ENCODE measurements at places on chromosomes 2 and 18.

- no peak for DNase-seq
Measured at GRCh38 chr2:47172156-47172921, 17.2 kb upstream of the STPG4 start.

- DNase-seq: peak; percentile 72
Measured at GRCh38 chr2:37625796-37626571, 45.5 kb downstream of the CDC42EP3 start.

- DNase-seq: peak; percentile 61
Measured at GRCh38 chr2:203484266-203485112, 50.6 kb downstream of the RAPH1 start.

GRCh38 chr2:219570924-219571310 lies 422 bp downstream of the OBSL1 start:
- DNase-seq: no peak

DNA sequence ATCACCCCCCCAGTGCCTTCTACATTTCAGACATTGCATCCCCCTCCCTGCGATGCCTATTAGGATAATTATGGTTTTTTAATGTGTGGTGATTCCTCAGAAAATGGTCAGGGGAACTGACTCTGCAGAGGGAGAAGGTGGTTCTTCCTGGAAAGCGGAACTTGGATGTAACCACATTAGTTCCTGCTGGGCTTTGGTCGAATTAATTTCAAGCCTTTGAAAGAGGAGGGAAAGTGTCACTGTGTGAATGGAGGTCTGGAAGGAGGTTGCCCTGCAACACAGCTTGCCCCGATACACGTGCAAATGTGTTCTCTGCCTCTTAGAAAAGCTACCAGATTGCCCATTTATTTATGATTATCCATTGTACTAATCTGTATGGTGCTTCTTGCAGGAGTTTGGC lies 63.2 kb upstream of the TPO start:
- no peak for DNase-seq

DNA sequence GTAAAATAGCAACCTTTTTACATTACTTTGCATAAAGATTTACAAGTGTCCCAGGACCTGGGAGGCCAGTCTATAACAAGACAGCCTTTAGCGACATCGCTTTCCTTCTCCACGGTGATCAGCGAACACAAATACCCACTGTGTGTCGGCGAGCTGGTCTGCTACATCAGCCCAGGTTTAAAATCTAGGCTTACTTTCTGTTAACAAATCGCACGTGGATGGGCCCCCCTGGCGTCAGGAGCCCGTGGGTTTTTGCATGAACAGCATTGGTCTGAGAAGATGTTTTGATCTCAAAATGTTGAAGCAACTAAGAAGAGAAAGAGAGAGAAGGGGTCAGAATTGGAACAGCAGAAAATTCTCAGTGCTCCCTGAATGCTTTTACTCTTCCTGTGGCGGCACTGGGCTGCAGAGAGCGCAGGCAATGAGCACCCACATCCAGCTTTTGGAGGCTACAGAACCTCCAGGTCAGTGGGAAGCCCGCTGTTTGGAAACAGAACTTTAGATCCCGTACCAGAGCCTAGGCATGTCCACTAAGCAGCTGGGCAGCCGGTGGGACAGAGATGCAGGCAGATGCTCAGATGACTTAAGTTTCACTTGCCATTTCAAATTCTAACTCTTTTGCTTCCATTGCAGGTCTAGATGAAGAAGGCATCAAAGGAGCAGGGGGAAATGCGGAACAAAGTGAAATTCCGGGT lies 32.9 kb downstream of the CYP27C1 start:
- DNase-seq: no peak

DNA sequence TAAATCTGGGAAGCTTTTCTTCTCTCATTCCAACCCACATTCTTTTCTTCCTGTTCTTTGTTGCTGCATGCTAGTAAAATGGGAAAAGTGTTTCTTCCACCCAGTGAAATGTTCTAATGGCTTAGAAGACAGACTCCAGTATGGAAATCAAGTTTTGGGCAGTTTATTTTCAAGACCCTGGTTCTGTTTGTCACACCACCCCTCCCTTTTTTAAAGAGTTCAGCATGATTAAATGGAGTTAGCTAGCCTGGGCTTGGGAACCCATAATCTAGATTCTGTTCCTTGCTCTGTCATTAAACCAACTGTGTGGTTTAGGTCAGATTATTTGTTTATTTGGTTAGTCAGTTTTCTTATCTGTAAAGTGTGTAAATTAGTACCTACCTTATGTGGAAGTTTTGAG lies 151.8 kb upstream of the NT5C1B start:
- DNase-seq: no peak

DNA sequence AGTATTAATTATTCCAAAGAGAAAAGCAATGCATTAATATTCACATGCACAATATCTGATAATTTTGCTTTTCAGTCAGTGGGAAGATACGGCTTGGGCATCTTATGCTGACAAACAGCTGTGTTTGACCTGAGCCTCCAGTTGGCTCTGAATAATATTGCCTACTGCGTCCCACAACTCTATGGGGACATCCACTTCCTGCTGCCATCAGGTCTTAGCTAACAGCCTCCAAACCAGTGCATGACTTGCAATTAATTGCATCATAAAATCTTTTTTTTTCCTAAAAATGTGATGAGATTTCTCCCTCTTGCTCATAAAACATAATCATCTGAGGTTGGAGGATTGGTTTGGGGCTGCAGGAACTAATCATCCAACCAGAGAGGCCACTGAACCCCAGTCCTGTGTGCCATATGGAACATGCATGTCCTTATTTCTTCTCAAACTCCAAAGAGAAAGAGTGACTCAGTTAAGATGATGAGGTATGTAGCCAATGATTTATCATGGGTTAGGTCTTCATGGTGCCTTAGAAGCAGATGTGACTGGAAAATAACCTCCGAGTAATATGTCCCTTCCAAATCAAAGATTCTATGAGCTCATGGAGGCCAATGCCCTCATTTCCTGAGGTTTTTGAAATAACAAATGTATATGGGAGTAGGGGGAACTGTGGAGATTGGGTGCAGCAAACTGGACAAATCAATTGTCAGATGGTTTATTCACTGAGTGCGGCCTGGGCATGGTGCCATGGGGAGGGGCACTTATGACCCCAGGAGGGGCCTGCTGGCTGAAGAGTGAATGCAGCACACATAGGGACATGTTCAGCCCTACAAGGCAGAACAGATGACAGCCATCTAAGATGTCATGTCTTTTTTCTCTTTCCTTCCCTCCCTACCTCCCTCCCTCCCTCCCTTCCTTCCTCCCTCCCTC lies 39.4 kb downstream of the EDAR start:
- no peak for DNase-seq

GRCh38 chr2:215914054-215914776 lies 99.1 kb downstream of the MREG start:
- DNase-seq: no peak

DNA sequence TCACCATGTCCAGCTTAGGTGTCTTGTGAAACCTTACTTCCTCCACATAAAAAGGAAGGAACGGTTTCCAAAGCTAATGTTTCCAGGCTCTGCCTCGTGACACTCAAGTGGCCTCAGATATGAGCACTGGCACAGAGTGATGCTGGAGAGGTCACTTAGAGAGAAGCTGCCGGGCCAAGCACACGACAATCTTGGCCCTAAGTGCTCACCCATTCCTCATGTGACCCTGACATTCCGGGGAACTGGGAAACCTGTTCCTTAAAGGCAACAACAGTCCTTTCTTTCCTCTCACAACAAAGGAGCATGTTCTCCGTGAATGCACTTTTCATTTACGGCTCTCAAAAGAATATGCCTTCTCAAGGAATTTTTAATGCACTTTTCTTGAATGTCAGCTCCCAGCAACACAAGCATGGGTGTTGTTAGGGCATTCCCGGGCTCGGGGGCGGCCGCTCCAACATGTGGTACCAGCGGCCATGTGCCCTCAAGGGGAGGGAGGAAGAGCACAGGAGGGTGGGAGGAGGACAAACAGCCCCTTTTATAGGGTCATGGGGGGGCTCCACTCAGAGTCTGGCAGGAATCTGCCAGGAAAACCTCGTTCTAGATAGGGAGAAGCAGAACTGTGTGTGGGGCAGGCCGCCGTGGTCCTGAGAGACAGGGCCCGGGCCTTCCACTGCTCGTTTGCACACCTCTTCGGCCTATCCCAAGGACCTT lies 118.6 kb downstream of the MBP start:
- no peak for DNase-seq

All from activated CD8-positive, alpha-beta T cell treated with anti-CD3 and anti-CD28 coated beads, Interleukin-2, amount 10 ng/mL, durations not matched to agents 7 days and 5 days (primary cell).